ENCODE measurements at places on chromosomes 7 and 10.

GRCh38 chr10:22110761-22111160 lies 107.1 kb downstream of the EBLN1 start:
- DNase-seq = no peak

DNA sequence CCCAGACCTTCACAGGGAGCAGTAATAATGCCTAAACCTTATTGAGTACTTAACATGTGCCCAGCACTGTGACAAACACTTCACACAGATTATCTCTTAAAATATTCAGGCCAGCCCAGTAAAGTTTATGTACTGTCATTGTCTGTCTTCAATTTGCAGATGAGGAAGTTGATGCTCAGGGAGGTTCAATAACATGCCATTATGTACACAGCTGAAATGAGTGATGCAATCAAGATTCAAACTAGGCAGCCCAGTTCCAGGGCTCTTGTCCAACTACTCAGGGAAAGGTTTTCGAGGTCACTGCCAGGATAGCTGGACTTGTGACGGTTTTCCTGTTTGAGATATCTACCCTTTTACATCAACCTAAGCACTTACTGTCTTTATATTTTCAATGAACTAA lies 56.1 kb downstream of the AUTS2 start:
- DNase-seq = no peak

GRCh38 chr7:129013048-129013724 lies 41.7 kb downstream of the TNPO3 start:
- no peak for DNase-seq

- DNase-seq = peak; percentile 74
Observed at GRCh38 chr7:134890246-134891240, 95.8 kb upstream of the AGBL3 start.

DNA sequence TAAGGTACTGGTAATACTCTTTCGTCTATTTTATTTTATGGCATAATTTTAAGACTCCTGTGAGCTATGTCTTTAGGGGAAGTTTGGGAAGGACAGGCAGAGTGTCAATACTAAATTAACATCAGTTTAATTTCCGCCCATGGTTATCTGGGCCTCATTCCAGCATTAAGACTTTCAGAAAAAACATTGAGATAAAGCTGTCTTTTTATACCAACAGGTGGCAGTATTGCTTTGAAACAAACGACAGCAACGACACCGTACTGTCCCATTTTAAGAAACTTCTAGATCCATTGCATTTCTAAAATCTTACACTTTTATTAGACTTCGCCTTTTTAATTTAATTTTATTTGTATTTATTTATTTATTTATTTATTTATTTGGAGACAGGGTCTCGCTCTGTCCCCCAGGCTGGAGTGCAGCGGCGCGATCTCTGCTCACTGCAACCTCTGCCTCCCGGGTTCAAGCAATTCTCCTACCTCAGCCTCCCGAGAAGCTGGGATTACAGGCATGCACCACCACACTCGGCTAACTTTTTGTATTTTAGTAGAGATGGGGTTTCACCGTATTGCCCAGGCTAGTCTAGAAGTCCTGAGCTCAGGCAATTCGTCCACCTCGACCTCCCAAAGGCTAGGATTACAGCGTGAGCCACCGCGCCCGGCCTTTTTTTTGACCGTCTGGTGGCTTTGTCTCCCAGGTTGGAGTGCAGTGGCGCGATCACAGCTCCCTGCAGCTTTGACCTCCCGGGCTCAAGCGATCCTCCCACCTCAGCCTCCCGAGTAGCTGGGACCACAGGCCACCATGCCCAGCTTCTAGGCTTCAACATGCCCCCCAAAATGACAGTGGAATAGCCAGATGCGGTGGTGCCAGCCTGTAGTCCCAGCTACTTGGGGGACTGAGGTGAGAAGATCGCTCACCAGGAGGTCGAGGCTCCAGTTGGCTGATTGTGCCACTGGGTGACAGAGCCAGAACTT lies 78.7 kb upstream of the C1GALT1 start:
- peak; percentile 68 for DNase-seq

GRCh38 chr7:23898619-23899018 lies 188.6 kb downstream of the STK31 start:
- no peak for DNase-seq

- DNase-seq = peak; percentile 77
Observed at GRCh38 chr10:22737587-22737986, 23.2 kb upstream of the PIP4K2A start.

- no peak for DNase-seq
Observed at GRCh38 chr10:47049906-47050305, 138.7 kb downstream of the PTPN20 start.

Data from EH (cell line).